ENCODE measurements at places on chromosomes 7 and 10.

- no peak for DNase-seq
Measured at GRCh38 chr10:117257721-117258120, 16.8 kb downstream of the SLC18A2 start.

DNA sequence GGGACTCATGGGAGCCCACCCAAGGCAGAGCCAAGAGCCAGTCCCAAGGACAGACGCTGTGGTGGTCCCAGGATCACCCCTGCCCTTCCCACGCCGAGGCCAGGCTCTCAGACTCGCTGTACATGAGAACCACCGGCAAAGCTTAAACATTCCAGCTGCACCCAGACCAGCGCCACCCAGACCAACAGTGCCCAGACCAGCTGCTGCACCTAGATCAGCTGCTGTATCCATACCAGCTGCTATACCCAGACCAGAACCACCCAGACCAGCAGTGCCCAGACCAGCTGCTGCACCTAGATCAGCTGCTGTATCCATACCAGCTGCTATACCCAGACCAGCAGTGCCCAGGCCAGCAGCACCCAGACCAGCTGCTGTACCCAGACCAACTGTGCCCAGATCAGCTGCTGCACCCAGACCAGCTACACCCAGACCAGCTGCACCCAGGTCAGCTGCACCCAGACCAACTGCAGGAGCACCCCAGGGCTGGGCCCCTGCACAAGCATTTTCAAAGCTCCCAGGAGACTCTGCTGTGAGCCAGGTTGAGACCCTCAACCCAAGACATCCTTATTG lies 47.9 kb upstream of the CNPY1 start:
- no peak for DNase-seq

DNA sequence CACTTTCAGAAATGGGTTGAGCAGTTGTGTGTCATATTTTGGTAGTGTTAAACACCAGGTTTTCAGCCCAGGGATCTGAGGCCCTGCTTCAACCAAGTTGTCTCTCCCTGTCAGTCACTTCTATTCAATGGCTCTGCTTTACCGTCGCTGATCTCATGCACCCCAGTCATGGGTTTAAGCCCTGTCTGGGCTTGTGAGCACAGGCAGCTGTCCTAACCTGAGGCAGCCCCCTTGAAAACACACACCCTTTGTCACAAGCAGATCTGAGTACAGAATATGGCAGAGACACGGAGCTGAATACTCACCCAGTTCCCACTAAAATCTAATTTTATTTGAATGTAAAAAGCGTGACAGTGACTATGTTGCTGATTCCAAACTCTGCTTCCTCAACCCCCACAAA lies 110.6 kb upstream of the GLI3 start:
- DNase-seq, result no peak

GRCh38 chr7:15720849-15721471 lies 34.5 kb upstream of the MEOX2 start:
- no peak for DNase-seq

- DNase-seq, result no peak
Measured at GRCh38 chr10:65892284-65892683, 1033.6 kb upstream of the LRRTM3 start.

DNA sequence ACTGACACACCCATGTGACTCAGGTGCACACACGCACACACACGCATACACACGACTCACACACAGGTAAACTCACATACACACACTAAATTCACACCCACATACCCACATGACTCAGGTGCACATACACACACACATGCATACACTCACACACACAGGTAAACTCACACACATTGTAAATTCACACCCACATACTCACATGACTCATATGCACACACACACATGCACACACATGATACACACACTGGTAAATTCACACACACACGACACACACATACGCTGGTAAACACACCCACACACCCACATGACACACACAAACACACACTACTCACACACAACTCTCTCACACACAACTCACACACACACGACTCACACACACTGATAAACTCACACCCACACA lies 63.6 kb downstream of the TCERG1L start:
- no peak for DNase-seq

Measured in NCI-H187 (cell line).